Kidney capillary endothelial cell (primary cell): ENCODE measurements at places on chromosomes 3 and 15.
A peak's percentile ranks its signal among the peaks of the same experiment; 100 is the strongest.

GRCh38 chr15:68166847-68167246, 38.3 kb downstream of the CALML4 start:
- DNase-seq, result no peak

GRCh38 chr15:80179025-80179759, 26.4 kb downstream of the FAH start:
- peak; percentile 77 for DNase-seq

- DNase-seq, result no peak
Measured at GRCh38 chr15:57662091-57662744, 44.3 kb upstream of the POLR2M start.

GRCh38 chr3:170358042-170359010, 811 bp downstream of the SKIL start:
- DNase-seq, result peak; percentile 73

DNA sequence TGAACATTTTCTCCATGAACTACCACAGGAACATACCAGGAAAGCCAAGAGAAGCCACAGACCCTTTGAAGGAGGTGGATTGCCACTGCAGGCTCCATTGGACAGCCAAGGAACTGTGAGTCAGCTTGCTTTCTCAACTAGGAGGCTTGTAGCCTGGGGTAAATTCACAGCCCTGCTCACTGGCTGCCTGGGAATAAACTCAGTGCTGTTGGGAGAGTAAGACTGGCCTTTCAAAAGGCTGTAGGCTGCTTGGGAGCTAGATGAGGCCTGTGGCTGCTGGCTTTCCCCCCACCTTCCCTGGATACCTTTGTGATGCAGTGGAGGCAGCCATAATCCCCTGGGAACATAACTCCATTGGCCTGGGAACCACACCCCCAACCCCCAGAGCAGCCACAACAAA, 223.5 kb upstream of the RBMS3 start:
- DNase-seq, result no peak

GRCh38 chr3:56889131-56889530, 87.4 kb upstream of the ARHGEF3 start:
- DNase-seq, result no peak

GRCh38 chr3:36923523-36923943, 21.3 kb downstream of the TRANK1 start:
- DNase-seq, result no peak

DNA sequence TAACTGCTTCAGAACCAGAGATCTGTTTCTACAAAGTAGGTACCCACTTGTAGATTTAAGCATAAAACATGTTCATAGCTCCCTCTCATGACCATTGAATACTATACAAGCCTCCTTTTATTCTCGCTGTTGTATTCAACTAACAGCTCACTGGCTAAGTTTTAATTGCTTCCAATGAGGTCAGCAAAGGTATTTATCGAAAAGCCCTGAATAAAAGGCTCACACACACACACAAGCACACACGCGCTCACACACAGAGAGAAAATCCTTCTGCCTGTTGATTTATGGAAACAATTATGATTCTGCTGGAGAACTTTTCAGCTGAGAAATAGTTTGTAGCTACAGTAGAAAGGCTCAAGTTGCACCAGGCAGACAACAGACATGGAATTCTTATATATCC, at the start of gene FGF7:
Gene FGF7, plus strand, starts transcription at position 222 of the 400 bp plus-strand sequence. CDS start 1,056 bp downstream, outside the sequence.
- no peak for DNase-seq

DNA sequence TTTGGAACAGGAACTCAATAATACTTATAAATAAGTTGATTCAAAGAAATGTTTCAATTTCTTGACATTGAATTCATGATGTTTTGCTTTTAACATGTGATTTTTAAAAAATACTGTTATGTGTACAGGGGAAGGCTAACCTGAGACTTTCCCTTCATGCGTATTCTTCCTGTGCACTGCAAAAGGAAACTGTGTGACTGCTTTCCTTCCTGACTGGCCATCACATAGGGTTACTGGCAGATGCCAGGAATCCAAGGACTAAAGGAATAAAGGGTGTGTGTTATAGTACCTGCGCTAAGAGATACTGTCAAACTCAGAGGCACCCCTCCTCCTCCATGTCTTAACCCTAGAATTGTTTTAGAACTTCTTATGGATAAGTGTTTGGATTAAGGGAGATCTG, 236.0 kb downstream of the UBE2E2 start:
- peak; percentile 45 for DNase-seq

DNA sequence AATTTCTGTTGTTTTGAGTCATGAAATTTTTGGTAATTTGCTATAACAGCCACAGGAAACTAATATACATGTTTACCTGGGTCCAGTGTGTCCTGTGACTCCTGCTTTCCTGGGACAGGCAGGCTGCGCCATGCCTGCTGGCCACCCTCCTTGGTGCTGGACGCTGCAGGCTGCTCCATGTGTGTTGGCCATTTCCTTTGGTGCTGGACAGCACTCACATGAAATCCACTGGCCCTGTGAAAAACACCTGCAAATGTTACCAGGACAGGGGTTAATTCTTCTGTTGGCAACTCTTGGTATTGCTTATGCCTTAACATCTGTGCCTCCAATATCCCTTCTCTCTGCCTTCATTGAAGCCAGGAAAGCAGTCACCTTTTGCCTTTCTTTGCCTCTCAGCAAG, 86.9 kb upstream of the ATP10A start:
- DNase-seq, result no peak

- no peak for DNase-seq
Measured at GRCh38 chr15:92502930-92503857, 109.5 kb downstream of the ST8SIA2 start.

GRCh38 chr15:85162237-85162636, 180.6 kb downstream of the PDE8A start:
- DNase-seq, result no peak

DNA sequence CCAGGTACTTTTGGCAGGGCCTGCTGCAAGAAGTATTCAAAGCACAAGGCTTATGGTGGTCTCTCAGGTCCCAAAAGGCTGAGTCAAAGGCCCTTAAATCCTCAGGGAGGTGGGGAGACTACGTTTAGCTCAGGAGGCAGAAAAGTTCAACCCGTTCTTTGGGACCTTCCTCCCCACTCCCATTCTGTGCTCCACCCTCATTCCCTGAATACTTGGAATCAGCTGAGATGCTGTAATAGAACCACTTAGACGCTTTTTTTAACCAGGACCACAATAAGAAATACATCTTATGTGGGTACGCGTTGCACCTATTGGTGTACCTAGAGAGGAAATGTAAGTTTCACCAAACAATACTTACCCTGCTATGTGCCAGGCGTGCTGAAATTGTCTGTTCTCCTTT, 58.0 kb downstream of the FAM174B start:
- DNase-seq, result no peak

DNA sequence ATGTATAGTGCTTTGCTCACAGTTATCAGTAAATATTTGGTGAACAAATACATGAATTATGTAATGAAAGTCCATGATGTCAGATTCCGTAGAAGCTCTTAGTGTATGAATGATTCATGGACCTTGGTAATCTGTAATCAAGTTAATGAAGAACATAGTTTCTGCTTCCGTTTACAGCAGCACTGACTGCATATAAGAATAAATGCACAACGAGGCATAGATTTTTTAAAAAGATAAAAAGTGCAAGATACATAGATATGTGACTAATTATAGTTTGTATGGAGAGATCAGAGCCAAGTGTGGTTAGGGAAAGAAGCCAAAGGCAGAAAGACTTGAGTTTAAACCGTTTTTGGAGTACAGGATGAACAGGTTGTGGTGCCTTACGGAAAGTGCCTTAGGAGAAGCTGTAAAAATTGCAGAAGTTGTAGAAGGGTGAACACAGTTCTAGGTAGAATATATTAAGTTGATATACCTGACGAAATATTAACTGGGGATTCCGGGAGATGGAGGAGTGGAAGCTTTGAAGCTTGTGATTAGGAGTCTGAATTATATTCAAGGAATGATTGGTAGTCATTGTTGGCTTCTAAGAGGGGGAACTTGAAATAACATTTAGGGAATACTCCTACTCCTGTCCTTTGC, 293.1 kb downstream of the NLGN1 start:
- DNase-seq, result no peak

DNA sequence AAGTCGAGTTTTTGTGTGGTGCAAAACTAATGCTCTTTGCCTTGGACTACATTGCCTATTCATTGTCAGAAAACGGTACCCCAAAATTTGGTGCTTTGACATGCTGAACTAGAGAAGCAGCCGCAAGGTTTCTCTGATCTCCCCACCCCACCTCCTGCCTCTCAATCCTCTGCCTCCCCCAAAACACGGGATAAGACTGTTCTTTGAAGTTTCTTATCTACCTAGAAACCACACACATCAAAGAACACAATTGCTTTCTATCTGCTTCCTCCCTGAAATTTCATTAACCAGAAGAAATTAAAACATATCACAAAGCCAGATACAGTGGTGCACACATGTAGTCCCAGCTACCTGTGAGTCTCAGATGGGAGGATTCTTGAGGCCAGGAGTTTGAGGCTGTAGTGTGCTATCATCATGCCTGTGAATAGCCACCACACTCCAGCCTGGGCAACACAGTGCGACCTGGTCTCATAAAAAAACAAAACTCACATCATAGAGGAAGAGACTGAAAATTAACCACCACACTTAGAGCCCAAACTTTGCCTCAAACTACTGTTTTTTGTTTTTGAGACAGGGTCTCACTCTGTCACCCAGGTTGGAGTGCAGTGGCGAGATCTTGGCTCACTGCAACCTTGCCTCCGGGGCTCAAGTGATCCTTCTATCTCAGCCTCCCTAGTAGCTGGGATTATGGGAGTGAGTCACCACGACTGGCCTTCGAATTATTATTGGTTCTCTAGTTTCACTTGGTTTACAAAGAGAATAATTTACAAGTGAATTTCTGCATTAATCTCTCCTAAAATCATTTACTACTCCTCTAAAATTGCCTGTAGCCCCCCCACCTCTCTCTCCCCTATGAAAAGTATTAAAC, 2.7 kb upstream of the PCNP start:
- no peak for DNase-seq

DNA sequence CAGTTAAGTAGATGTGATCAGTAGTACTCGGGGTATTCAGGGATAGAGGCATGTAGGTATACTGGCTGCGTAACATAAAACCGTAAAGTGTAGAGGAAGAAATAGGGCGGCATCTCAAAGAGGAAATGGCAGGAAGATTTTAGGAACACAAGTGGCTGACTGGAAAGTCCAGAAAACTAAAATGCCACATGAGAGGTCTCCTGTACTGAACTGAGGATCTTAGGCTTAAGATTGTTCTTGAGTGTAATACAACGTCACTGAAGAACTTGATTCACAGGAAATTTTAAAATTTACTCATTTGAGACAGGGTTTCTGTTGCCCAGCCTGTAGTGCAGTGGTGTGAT, 2.3 kb upstream of the LMLN start:
- DNase-seq, result no peak

- no peak for DNase-seq
Measured at GRCh38 chr3:177622520-177622919, 425.2 kb upstream of the TBL1XR1 start.

DNA sequence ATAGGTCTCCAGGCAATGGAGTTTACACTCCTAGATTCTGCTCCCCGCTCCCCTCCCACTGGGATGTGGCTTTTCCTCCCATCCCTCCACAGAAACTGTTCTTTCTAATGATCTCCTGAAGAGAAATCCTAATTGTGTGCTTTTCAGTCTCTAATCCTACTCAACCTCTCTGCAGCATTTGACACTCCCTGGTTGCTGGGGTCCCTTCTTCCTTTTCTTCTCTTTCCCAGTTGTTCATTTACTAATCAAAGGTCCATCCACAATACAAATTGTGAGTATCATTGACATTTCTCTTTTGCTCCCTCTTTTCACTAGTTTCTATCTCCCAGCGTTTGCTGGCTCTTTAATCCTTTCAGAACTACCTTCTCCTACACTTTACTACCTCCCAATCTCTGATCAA, 6.5 kb upstream of the MYH15 start:
- no peak for DNase-seq

DNA sequence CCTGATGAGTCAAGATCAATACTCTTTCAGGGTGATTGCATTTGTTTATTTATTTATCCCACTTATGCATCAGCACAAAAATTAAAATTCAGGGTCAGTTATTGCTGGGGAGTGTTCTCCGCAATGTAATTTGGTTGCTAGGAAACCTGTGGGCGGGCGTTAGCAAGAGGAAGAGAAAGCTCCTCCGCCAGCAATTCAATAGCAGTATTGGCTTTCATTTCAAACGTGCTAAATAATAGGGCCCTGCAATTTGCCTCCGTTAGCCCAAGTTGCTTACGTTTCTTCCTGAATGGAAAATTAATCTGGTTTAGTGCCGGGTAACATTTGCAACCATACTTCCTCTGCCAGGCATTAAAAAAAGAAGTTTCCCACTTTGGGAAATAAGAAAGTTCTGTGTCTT, 35.5 kb upstream of the PLCL2 start:
- DNase-seq, result no peak

DNA sequence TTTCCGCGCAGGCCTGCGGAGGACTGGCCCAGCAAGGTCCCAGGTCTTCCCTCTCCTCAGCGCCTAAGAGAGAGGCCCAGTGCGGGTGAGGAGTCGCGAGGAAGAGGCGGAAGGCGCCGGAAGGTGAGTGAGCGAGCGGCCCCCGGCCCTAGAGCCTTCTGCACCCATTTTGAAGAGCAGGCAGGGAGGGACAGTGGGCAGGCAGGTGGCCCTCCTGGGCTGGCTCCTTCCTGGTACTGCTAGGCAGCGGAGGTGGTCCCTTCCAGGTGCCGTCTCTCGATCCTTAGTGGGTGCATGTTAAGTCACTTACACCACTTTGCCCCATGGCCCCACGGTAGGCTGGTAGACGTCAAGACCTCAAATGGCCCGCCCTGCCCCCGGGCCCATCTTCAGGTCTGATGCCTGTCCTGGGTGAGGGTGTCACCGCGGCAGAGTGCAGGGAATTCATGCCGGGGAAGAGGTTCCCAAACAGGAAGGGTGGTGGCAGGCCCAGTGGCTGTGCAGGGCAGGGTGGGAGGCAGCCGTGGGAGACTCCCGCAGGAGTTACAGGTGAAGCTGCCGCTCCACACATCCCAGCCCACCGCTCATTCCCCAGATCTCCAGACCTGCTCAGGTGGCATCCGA, 14.4 kb downstream of the PAK6 start:
- DNase-seq, result no peak

GRCh38 chr3:107523539-107524325, 970 bp downstream of the BBX start:
- peak; percentile 25 for DNase-seq

DNA sequence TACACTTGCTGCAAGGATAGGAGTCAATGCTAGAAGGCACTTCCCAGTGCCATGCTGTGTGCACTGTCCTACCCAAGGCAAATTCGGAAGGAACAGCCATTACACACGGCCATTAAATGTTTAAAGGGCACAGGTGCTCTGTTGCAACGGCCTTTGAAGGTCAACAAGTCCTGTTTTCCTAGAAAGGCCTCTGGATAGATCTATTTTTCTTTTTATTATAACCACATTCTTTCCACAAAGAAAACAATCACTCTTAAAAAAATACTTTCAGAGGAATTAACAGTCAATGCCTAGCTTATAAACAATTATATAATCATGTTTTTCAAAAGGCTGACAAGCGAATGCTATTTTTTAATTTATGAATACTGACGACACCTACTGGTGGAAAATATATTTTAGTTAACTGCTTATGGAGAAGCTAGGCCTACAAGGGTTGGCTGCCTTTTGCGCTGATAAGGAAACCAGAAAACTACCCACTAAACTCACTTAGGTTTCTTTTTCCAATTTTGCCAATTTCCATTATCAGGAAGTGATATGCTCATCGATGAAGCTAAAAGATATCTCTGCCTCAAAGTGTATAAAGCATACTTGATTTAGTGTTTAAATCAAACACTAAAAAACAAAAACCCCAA, 2.4 kb downstream of the ARHGEF3 start:
- peak; percentile 83 for DNase-seq
